ENCODE measurements at places on chromosomes 4 and X.

- no peak for DNase-seq
These were observed 77.5 kb upstream of the CLCN4 start for GRCh38 chrX:10079231-10079630.

DNA sequence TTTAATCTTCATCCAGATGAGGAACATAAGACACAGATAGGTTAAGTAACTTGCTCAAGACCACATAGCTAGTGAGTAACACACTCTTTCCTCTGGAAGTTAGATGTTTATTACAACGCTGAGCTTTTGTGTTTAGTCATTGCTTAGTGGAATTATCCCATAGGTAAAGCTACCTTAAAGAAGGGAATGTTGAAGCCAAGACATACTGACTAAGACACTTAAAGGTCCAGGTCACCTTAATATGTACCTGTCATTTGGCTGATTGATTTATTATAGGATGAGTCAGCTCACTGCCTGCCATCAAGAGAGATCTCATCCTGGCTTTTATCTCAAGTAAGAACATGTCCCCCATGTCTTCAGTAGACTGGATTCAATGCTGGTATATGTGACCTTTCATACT is 53.4 kb downstream of the KDR start:
- DNase-seq = peak; percentile 32

- no peak for DNase-seq
These were observed 95.9 kb downstream of the CFAP299 start for GRCh38 chr4:80431203-80431965.

DNA sequence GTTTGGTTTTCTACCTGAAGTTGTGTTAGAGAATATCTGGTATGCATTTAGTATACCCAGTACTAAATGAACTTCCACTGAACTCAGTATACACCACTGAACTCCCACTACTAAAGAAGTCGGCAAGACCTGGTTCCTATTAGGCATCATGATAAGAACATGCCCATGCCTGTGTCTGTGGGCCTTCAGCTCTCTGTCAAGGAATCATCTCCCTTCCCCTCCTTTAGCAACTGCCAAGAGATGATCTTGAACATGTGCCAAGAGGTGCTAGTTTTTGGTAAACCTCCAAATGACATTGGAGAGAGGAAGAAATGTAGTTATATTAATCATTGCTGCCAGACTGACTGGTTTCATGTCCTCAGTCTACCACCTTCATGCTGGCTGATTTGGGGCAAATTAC is 113.2 kb downstream of the ATP10D start:
- DNase-seq = peak; percentile 50

GRCh38 chr4:122423246-122423645 is 33.3 kb downstream of the IL2 start:
- no peak for DNase-seq

- DNase-seq = peak; percentile 37
These were observed 29.1 kb downstream of the RIPPLY1 start for GRCh38 chrX:106874075-106874474.

GRCh38 chr4:110589297-110589696 is 33.6 kb downstream of the PITX2 start:
- peak; percentile 24 for DNase-seq

DNA sequence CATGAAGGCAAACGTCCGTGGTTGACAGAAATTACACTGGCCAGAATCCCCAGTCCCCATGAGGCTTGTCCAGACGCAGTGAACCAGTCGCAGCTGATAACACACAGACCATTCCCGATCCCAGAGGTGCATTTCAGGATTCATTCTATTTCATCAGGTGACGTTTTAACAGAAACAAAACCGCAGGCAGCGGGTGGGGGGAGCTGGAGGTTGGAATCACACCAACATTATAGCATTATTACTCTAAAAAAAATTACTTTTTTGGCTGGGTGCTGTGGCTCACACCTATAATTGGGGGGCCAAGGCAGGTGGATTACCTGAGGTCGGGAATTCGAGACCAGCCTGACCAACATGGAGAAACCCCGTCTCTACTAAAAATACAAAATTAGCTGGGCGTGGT is 25.2 kb downstream of the NOP14 start:
- DNase-seq = no peak

- no peak for DNase-seq
These were observed 189.0 kb downstream of the AR start for GRCh38 chrX:67732864-67733263.

DNA sequence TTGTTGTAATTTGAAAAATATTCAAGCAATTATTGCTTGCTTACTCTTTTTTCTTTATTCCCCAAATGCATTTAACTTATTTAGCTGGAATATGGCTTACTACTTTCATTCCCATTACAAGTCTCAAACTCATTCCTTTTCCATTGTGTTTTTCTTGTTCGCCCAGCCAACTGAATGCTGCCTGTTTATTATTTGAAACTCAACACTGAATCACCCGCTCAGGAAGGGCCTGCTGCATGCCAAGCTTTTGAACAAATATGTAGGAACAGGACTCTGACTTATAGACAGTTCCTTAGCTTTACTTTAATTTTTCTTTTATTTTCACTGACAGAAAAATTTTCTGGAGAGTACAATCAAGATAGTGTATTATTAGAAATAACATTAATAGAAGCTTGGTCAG is 12.9 kb downstream of the PCDH18 start:
- peak; percentile 49 for DNase-seq

DNA sequence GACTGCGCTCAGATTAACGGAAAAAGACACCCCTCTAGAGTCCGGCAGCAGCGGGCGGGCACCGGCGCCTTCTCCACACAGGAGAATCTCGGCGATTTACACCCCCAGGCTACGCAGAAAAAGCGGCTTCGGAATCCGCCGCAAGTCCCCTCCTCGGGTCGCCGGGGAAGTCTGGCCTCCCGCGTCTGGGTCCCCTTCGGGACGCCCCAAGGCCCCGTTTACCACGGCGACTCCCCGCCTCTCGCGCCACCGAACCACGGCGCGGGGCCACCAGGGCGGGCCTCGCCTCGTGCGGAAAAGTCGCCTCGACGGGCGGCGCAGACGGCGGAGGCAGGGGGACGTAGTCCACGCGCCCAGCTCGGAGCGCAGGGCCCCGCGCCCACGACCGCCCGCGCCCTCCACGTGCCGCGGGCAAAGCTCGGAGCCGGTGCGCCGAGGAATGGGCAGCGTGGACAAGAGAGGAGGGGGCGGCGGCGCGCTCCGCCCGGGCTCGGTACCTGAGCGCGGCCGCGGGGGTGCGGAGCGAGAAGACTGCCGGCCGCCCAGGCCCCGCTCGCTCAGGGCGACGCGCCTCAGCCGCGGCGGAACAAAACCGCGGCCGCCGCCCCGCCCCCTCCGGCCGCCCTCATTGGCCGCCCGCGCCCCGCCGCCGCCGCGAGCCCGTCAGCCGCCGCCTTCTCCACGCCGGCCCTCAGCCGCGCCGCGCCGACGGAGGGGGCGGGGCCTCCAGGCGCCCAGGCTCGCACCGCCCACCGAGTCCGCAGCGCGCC is at the start of gene FAM53A:
Gene FAM53A (minus strand): TSS at position 578 of the 770 bp plus-strand sequence. CDS start 15,572 bp downstream, outside the sequence.
- peak; percentile 46 for DNase-seq

DNA sequence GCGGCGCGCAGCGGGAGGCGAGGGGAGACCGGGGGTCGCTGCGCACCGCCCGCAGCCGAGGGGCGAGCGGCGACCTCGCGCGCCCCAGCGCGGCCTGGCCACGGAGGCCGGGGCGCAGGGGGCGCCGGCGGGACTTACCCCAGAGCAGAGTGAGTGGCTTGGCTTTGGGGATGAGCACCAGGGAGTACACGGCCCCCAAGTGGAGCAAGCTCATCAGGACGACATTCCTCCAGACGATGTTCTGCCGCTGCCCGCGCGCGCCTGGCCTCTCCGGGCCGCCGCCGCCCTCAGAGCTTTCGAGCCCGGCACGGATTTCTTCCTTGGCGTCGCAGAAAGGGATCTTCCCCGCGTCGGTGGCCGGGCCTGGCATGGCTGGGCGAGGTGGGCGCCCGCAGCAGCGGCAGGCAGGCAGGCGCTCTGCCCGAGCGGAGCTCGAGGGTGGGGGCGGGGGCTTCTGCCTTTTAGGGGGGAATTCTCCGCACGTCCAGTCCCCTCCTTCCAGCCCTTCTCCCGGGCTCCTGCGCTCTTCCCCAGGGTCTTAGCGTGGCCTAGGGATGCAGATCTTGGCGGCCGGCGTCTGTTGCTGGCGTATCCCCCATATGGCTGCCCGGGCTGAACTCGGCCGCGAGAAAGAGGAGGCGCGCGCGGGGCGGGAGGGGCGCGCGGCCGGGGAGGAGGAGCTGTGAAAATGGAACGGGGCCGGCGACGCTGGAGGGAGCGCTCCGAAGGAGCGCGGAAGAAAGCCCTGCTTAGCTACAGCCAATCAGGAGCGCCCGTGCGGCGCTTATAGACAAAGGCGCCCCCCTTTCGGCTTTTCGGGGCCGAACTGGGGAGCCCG is at the start of gene SCD5:
Gene SCD5 (minus strand): TSS at position 629 of the 838 bp plus-strand sequence. CDS start 259 bp downstream, at position 370.
- peak; percentile 44 for DNase-seq

DNA sequence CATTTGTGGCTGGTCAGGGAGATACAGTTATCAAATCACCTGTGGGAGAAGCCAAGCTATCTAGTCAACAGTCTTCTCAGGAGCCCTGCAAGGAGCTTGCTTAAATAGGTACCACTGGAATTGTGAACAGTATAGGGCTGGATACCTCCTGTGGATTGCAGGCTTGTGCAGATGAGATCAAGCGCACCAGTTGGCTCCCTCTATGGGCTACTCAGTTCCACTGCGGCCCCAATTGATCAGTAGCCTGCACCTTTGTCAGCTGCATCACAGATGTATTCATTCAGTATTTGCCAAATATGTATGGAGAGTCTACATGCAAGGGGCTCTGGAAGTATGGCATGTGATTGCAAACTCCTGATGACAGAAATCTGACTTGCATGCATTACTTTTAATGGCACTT is 28.6 kb downstream of the TEX13A start:
- peak; percentile 20 for DNase-seq

DNA sequence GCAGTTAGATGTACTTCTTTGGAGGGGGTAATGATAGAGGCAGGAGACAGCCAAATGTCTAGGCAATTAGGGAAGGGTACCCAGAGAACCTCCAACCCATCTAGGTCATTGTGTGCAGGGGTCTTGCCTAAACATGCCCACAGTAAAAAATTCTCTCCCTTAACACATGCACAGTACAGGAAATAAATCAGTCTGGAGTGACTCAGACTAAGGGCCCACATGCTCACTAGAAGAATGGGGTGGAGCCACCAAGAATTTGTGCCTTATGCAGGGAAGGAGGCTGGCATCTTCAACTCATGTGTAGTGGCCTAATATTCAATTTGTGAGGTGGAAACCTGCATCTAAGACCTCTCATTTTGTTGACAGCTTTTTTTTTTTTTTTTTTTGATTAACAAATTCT is 945.3 kb upstream of the GRIA3 start:
- peak; percentile 84 for DNase-seq

DNA sequence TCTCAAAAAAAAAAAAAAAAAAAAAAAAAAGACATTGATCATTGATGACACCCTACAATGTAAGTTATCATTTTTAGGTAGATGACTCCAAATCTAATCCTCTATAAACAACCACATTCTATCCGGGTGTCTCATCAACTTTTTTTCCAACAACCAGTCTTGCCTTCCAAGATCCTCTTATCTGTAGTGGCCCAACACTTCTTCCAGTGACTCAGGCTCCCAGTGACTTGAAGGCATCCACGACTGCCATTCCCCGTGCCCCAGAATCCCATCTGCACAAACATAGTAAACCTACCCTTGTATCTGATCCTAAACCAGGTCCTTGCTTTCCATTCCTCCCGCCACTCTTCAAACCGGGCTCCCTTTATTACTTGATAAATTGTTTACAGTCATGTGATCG is 15.6 kb upstream of the TSPAN5 start:
- DNase-seq = no peak

DNA sequence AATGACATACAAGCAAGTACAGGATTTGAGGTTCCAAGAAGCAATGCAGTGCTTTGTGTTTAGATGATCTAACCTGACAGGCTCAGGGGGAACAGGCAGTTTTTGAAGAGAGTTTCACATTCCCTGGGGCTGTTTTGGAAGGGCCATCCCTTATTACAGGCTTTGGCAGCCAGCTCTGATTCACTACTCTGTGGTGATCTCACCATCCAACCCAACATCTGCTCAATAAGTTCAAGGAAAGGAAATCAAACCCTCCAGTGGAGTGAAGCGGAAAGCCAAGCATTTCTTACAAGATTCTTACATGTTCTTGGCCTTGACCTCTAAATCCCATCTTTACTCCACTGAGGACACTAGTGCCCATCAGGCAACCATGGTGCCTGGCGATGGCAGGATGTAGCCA is 7.5 kb downstream of the IDS start:
- DNase-seq = peak; percentile 82

- DNase-seq = no peak
These were observed 23.2 kb downstream of the NKX1-1 start for GRCh38 chr4:1382776-1383727.

DNA sequence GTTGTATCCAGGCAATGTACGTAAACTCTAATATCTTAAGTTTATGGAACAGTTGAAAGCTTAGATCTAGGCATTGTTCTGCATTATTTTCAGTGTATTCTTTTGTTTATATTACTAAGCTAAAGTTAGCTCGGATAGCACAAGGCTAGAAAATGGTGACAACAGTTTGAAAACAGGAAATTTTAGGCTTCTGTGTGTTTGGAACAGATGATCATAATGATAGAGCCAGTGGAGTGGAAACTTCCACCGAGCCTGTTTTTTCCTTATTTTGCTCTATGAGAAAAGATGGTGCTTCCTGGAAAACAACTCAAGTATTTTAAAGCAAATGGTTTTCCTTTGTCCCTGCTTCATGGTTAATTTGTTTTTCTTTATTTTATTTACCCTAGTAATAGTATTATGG is 70.8 kb downstream of the GAB1 start:
- DNase-seq = no peak

DNA sequence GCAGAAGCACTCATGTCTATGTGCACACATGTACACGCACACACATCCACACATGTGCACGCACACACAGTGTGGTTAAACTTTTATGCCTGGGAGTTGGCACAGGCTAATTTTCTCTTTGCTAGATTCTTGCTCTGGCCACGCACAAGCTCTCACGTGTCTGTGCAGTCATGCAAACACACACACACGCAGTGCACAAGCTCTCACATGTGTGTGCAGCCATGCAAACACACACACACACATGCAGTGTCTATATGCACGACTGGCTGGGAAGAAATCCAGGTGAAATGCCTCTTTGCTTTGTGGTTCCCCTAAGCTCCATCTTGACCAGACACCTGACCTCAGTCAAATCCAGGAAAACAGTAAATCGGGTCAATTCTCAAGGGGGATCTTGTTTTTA is 138.0 kb downstream of the SHOX start:
- DNase-seq = no peak

- DNase-seq = no peak
These were observed 522.5 kb upstream of the AGA start for GRCh38 chr4:177964693-177965168.

- DNase-seq = no peak
These were observed 52.8 kb downstream of the NFKB1 start for GRCh38 chr4:102553982-102554381.

DNA sequence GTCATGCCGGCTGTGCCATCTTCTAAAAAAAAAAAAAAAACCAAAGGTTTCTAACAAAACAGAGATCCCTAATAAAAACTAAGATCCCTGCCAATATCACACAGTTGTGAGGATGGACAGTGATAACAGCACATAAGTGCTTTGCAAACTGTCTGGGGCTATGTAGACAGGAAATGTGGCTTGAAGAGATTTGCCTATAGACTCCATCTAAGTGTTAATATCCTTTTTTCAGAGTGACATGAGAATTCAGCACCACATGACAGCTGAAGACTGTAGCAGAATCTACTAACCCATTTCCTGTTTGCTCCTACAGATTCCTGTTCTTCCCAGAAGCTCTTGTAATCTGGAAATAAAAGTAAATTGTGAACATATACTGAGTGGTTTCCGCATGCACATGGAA is 215.4 kb downstream of the KDR start:
- no peak for DNase-seq

GRCh38 chr4:147773261-147774184 is 41.6 kb downstream of the ARHGAP10 start:
- DNase-seq = peak; percentile 58
